ENCODE measurements at places on chromosomes 5 and 9.

GRCh38 chr9:37107701-37108100 is 12.7 kb upstream of the ZCCHC7 start:
- DNase-seq = no peak

DNA sequence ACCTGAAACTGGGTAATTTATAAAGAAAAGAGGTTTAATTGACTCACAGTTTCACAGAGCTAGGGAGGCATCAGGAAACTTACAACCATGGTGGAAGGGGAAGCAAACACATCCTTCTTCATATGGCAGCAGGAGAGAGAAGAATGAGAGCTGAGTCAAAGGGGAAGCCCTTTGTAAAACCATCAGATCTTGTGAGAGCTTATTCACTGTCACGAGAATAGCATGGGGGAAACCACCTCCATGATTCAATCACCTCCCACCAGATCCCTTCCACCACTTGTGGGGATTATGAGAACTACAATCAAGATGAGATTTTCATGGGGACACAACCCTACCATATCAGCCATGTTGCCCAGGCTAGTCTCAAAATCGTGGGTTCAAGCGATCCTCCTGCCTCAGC is 143.4 kb downstream of the FGF18 start:
- no peak for DNase-seq

DNA sequence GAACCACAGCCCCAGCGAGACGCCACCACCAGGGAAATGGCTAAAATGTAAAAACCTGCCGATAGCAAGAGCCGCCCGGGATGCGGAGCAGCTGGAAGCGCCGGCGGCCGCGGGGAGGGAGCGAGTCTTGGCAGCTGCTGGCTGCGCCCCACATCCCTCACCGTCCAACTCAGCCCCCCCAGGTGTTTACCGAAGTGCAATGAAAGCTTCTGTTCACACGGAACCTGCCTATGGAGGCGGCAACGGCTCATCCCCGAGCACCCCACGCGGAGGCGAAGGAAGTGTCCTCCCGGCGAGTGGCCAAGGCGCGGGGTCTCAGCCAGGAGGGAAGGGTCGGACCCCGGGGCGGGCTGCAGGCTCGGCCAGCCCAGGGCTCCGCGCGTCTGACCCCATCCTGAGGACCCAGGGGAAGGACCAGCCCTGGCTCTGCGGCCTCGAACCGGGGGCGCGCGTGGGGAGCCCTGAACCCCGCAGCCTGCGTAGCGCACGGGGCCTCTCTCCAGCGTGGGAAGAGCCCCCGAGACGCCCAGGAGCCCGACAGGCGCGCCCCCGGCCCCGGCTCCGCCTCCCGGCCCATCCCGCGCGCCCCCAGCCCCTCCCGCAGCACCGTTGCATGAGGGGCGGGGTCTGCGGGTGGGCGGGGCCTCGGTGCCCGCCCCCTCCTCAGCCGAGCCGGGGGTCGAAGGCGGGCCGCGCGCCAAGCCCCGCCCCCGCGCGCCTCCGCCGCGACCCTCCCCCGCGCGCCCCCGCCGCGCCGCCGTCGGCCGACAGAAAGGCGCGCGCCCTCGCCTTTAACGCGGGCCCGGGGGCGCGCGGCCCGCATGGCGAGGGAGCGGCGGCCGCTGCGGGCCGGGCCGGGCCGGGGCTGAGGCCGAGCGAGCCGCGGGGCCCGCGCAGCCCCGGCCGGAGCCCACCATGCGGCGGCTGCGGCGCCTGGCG is at the start of gene DIPK1B:
TSS of gene DIPK1B (plus strand) at position 822 of the 939 bp plus-strand sequence. CDS start at position 916, 94 bp downstream.
- no peak for DNase-seq

DNA sequence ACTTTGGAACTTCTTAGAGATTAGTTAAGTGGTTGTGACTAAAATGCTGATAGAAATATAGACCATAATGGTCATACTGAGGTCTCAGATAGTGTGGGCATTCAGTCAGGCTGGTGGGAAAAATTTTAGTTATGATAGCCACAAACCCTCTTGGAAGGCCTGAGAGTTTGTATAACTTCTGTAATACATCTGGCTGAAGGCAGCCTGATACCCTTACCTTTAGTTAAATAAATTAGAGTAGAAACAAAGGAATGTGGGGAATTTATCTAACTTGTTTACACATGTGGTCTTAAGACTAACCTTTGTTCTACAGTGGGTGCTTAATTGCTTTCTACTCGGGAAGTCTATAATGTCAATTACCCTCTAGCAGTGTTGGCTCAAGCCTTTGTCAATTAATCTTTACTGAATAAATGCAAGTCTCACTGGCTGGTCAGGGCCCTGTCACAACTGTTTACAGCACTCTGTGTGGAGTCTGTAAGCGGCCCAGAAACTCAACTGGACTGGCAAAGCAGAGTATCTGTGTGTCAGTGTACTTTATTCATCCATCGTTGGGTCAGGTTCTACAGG is 184.0 kb downstream of the FBXO4 start:
- DNase-seq = no peak

- DNase-seq = no peak
These were observed 16.5 kb upstream of the SLC2A8 start for GRCh38 chr9:127380479-127380878.

- no peak for DNase-seq
These were observed 23.4 kb downstream of the SPACA9 start for GRCh38 chr9:132901858-132902831.

DNA sequence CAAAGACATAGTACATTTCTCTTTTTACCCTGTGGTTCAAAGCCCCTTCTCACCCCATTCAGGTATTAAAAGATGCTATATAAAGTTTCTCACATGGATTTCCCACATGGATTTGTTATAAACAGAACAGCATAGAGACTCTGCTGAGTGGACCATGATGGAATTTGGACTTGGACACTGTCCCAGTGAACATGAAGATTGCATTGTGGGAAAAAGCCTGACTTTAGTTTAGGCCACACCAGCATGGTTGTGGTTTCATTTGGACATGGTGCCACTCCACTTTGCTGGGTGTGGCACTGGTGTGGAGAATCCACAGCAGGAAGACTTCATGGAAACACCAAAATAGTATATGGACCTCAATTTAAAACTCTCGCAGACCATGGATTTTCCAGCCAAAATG is 124.6 kb downstream of the ARHGAP26 start:
- no peak for DNase-seq

DNA sequence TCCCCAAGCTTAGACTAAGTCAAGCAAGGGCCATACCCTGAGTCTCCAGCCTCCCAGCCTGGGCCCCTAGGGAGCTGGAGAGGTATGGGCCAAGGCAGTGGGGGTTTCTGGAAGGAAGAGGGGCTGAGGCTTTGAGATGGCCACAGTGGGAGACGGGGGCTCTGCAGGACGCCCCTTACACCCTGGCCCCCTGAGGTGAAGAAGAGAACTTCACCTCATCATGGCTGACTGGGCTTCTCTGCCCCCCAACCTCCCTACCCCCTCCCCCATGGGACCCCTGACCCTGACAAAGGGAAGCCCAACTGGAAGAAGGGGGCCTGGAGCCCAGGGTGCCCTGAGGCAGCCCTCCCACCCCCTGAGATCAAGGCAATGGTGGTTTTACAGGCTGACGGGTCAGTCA is 25.8 kb downstream of the PCDH1 start:
- DNase-seq = no peak

DNA sequence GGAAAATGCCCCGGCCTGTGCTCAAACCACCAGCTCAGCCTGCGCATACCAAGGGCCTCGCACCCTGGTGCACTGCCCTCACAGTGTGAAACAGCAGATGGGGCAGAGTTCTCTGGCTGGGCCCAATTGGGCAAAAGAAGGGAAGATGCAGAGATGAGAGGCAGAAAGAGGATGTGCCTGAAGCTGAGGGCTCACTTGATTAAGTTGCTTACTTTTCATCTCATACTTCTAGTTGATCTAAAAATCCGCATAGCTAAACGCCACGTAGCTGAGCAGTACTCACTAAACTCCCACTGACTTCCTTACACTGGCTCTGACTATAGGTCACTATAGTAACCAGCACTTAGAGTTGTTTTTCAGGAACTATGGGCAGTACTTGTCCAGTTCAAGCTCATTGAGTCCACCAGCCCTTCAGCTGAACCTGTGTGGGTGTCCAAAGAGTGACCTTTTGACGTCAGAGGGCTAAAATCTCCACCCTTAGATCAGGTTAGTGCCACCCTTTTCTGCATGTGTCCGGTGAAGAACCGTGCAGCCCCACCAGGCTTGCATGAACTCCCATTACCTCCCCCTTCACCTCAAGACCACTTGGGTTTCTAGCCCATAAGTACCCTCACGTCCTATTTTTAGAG is 215.2 kb downstream of the AUH start:
- DNase-seq = no peak

DNA sequence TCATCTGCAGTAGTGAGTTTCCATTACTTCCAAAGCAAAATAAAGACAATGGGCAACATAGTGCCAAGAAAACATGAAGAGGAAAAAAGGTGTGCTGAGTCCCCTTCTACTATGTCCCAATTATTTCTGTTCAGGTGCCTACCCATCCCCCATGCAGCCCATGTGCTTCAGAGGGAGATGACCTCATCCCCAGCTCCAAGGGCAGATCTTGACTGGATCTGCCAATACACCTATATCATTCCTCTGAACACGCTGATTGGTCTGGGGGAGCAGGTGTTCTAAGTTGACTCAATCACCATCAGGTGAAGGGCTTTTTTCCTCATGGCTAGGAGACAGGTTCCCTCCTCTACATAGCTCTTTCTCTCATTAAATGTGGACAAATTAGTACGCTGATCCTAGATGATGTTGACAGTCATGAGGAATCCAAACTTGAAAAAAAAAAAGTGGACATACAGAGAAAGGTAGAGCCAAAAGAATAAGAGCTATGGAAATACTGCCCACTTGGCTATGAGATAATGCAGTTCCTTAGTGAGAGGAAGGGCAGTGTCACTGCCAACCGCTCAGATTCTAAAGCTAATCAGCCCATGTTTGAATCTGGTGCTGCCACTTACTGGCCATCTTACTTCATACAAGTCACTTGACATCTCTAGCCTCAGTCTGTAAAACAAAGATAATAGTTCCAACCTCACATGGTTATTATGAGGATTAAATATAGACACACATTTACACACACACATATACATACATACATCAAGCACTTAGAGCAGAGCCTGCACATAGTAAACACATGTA is 23.1 kb downstream of the PRELID2 start:
- DNase-seq = no peak

- DNase-seq = no peak
These were observed 14.6 kb downstream of the USP20 start for GRCh38 chr9:129849901-129850300.

- no peak for DNase-seq
These were observed 9.4 kb downstream of the OR2K2 start for GRCh38 chr9:111320631-111321030.

DNA sequence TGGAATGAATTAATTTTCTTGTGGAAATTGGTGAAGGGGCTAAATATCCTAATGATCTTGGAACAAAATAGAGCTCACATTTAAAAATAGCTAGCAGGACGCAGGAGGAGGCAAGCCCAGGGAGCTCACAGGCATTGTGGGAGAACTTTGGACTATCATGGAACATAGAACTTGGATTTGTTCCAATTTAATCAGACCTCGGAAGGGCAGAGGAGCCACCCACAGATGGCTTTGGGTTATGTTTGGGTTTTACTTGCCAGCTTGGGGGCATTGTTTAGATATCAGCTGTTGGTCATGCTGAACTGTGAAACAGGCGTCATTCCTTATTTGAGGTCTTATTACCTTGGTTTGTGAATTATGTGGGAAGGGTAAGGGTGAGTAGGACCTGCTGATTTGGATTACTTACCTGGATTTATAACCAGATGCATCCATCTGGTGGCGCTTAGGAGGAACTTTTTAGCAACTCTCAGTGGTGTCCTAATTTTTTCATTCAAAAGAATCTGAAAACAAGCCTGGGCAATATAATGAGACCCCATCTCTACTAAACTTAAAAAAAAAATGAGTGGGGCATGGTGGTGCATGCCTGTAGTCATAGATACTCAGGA is 14.1 kb upstream of the PTGR1 start:
- DNase-seq = no peak

- no peak for DNase-seq
These were observed 2.6 kb downstream of the OLFML2A start for GRCh38 chr9:124779368-124780059.

DNA sequence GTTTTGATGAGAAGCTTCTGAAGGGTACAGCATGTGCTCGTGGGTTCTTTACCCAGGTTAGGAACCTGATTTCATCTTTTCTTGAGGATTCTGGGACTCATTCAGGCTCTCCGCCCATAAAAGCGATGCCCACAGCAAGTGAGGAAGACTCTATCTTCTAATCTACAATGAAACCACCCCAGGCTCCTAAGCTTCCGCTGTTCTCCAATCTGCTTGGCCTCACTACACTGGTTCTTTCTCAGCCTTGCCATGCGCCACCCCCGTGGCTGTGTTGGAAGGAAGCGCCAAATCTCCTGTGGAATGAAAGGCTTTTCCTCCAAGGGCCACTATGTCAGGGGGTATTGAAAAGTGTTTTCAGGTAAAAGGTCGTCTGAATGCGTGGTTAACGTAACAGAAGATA is 135.6 kb downstream of the MYO10 start:
- no peak for DNase-seq

- no peak for DNase-seq
These were observed 461.7 kb downstream of the TLE1 start for GRCh38 chr9:81227507-81228245.

DNA sequence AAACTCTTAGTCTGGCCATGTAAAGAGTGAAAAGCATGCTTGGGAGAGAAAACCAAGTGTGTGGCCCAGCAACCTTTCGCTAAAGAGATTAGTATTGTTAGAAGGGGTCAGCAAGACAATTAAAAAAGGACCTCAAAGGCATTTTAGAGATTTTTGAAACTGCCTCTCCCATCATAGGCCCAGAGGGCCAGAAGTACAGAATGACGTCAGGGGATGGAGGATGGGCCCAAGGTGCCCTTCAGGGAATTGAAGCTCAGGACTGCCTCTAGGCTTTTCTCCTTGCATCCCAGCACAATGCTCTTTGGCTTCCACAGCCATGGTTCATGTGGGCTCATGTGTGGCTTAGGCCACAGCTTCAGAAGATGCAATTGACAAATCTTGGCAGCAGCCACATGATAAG is 287.0 kb upstream of the COX7C start:
- no peak for DNase-seq

DNA sequence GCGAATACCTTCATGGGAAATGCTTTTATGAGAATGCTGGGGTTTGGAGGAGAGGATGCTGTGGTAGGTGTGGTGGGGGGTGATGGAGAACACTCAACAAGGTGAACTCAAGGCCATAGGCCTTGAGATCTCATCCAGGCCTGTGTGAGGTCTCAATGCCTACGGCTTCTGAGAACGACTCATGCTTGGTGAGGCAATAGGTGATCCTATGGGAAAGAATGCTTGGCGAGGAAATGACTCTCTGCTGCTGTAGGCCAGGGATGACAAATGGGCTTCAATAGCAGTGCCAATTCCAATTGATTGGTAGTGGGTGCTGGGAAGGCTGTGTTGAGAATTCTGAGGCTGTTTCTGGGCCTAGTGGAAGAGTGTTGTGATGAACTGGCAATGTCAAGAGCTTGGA is 280.2 kb upstream of the CLINT1 start:
- DNase-seq = no peak
